ENCODE measurements at places on chromosomes 12 and 14.

GRCh38 chr12:75592086-75592485, 80.7 kb upstream of the KRR1 start:
- DNase-seq: no peak

DNA sequence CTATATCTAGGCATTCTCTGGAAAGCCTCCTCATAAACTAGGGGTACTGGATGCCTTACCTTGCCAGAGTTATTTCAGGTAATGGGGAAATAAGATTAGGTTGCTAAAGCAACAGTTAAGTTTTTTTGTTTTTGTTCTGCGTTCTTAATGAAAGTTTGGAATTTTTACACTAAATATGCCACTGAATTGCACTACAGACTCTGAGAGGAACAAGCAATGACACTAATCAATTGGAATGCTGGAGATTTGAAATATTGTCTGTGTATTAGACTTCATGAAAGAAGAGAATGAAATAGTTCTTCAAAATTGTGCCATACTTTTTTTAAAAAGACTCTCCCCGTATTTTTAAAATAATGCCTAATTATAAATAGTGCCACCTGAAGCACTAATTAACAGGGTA, 287.8 kb downstream of the NAV3 start:
- DNase-seq: no peak

DNA sequence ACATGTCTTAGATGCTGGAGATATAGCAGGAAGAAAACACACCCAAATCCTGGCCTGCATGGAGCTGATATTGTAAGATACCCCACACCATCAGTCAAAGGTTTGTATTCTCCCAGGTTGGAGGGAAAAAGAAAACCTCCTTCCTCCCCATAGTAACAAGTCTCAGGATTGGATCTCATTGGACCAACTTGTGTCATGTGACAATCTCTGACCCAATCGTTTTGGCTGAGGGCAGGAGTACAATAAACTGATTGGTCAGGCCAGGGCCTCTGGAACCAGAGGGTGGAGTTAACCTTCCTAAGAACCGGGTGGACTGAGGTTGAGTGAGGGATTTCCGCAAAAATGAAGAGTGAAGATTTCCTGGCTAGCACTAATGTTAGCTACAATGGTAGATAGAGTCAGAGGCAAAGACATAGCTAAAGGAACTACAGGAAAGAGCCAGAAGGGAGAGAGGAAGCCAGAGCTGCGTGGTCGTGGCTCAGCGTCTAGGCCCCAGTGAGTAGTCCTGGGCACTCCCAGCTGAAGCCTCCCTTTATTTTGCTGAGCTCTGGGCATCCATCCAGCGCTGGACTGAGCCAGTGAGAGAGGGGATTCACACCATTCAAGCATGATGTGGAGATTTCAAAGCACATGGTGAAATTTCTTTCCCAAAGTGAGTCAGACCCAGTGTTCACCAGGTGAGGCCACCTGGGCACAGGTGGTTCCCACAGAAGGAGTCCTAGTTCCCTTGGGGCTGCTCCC, 219.9 kb downstream of the AACS start:
- DNase-seq: no peak

- DNase-seq: no peak
These were observed 164.9 kb downstream of the NAV3 start for GRCh38 chr12:77995436-77996167.

- DNase-seq: no peak
These were observed 105.2 kb upstream of the SYT1 start for GRCh38 chr12:78759367-78759766.

GRCh38 chr12:19639781-19640415, 200.6 kb downstream of the AEBP2 start:
- DNase-seq: no peak

GRCh38 chr12:107163413-107163812, 70.1 kb upstream of the CRY1 start:
- DNase-seq: no peak

DNA sequence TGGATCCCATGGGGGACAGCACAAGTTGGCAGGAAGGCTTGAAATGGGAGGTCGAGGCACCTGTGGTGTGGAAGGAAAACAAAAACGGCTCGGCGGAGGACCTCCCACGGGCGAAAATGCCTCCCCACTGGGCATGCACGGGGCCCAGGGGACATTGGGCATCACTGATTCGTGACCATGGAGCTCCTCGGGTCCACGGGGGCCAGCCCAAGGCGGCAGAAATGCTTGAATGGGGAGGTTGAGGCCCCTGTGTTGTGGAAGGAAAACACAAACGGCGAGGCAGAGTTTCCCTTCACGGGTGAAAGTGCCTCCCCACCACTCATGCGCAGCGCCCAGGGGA, 376.0 kb downstream of the ALG10 start:
- DNase-seq: no peak

DNA sequence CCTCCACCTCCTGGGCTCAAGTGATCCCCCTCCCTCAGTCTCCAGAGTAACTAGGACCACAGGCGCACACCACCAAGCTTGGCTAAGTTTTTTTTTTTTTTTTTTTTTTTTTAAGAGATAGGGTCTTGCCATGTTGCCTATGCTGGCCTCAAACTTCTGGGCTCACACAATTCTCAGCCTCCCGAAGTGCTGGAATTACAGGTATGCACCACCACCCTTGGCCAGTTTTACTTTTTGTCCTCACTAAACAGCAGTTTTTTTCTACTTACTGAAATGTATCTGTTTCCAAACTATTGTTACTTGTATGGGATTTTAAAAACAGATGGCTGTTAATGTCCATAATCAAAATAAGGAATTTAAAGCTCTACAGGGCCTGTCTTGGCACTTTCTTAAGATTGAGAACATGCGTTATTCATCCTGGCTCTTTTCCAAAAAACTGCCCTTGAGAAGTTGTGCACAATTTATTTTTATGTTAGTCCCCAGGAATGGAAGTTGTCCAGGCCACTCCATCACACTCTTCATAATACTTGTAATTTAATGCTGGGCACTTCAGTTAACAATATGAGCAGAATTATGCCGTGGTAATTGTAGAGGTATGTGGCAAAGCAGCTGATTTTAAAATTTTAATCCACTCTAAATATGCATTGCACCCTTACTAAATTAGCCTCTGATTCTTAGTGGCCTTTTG, 51.9 kb upstream of the REP15 start:
- DNase-seq: no peak

- no peak for DNase-seq
These were observed 100.0 kb downstream of the DUSP6 start for GRCh38 chr12:89252284-89252683.

DNA sequence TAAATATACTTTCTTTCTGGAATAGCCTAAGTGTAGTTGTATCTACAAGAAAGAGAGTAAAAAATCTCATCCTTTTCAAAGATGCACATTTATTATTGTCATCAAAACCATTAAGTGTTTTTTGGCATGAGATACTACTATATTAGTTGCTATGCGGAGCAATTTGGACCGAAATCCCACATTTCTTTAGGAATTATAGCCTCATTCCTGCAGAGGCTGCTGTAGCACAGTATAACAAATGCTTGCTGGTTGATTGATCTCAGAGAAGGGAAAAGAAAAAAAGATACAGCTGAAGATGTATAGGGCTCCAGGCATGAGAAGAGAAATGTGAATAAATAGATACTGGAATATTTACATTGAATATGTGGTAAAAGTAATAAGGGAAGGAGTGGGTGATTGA, 36.0 kb downstream of the RHOJ start:
- no peak for DNase-seq

GRCh38 chr12:100447381-100447780, 26.3 kb upstream of the NR1H4 start:
- DNase-seq: no peak

- no peak for DNase-seq
These were observed 707.8 kb downstream of the FLRT2 start for GRCh38 chr14:86237733-86238132.

- DNase-seq: no peak
These were observed 12.8 kb upstream of the RILPL1 start for GRCh38 chr12:123546281-123546680.

DNA sequence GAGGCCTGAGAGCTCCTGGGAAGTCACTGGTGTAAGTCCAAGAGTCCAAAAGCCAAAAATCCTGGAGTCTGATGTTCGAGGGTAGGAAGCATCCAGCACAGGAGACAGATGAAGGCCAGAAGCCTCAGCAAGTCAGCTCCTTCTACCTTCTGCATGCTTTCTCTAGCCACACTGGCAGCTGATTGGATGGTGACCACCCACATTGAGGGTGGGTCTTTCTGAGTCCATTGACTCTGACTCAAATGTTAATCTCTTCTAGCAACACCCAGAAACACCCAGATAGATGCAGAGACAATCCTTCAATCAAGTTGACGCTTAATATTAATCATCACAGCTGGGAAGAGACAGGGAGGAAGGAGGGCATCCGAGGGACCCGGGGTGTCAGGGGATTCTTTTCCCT, 305.8 kb downstream of the AACS start:
- no peak for DNase-seq

- DNase-seq: no peak
These were observed 31.5 kb upstream of the GTF2A1 start for GRCh38 chr14:81252278-81252677.

- DNase-seq: no peak
These were observed 39.3 kb downstream of the LRTM2 start for GRCh38 chr12:1859643-1860042.

DNA sequence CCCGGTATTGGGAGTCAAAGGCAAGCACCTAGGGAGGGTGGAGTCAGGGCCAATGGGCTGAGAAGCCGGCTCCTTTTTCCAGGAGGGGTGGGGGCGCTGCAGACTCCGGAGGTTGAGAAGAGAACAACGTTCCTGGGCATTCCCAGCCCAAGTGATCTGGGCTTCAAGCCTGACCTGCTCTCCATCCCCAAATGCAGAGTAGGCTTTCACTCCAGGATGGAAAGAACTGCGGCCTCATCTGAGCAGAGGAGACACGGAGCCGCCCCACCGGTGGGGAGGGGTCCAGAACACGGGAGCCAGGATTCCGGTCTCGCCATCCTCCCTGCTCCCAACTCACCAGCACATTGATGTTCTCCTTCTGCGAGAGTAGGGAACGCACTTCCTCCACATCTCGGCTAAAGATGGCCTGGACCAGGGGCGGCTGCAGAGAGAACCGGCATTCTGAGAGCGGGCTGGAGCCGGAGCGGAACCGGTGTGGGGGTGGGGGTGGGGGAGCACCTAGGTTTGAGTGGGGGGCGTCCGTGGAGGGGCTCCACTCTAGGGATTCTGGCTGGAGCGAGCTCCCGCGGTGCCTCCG, 605 bp downstream of the ANKRD52 start:
- DNase-seq: no peak

DNA sequence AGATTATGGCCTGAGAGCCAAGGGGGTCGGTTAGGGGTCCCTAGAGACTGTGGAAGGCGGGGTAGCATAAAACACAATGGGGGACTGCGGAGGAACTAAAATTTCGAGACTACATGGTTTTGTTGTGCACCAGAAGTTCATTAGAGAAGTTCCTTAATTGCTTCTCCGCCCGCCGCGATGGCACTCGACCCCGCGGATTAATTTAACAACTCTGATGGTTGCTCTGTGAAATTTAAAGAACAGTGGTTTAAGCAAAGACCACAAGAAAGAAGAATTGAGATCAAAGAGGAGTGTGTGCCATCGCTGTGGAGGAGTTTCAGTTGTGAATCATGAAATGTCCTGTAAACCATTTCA, 1.4 kb upstream of the CCDC88C start:
- DNase-seq: no peak

DNA sequence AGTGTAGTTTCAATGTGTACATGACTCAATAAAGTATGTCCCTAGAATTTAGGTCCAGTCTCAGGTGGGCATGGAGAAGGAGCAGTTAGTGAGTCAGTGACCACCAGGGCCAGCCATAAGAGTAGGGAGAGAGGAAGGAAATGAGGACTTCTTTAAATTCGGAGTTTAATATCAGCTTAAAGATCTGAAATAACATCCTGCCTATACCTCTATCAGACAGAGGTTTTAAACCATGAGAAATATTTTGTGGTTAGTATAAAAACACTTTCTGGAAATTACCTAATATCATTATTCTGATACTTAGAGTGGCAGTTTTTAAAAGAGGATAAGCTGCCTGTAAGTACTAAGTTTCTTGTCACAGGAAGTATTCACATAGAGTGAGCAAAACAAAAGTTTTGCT, 61.7 kb upstream of the ST8SIA1 start:
- no peak for DNase-seq

GRCh38 chr12:89211456-89211855, 140.8 kb downstream of the DUSP6 start:
- DNase-seq: no peak

GRCh38 chr14:103279142-103280025, 54.7 kb upstream of the EIF5 start:
- DNase-seq: no peak

- DNase-seq: no peak
These were observed 3.1 kb downstream of the VDR start for GRCh38 chr12:47901718-47902093.

DNA sequence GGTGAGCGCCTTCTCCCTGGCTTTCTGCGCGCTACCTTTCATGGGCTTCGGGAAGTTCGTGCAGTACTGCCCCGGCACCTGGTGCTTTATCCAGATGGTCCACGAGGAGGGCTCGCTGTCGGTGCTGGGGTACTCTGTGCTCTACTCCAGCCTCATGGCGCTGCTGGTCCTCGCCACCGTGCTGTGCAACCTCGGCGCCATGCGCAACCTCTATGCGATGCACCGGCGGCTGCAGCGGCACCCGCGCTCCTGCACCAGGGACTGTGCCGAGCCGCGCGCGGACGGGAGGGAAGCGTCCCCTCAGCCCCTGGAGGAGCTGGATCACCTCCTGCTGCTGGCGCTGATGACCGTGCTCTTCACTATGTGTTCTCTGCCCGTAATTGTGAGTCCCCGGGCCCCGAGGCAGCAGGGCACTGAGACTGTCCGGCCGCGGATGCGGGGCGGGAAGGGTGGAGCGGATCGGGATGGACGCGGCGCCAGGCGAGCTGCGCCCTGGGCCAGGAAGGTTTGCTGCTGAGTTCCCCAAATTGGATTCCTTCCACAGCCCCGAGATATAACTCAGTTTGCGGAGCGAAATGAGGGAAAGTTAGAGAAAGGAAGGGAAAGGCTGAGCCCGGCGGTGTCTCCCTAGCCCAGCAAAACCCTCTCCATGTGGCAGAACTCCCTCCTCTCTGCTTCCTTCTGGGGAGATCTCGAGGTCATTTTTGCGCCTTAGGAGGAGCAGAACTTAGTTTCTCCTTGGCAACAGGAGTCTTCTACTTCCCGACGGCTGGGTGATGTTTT, 972 bp downstream of the PTGDR start:
- no peak for DNase-seq

GRCh38 chr12:74539765-74540526, 2.3 kb downstream of the ATXN7L3B start:
- DNase-seq: no peak

DNA sequence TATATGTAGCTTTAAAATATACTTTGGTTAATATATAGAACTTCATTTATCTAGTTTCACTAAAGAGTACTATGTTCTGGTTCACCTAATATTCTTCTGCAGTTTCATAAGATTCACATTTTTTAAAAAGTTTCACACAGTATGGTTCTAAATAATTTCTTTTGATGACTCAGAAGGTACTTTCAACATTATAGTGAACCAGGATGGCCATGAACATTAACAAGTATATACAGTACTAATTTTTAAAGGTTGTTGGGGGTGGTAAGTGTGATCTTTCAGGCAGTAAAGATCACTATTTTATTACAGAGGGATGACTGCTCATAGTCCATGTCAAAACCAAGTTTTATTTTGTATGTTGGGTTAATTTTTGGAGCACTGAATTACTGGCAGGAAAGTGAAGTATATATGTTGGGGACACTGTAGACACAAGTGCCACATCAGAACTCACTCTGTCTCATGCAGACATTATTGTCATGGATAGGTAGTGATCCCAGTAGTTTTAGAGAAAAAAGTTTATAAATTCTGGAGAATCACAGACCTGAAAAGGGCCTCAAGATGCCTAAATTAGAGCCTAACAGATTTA, 60.0 kb downstream of the DCAF5 start:
- DNase-seq: no peak

GRCh38 chr12:95516757-95517156, 34.5 kb downstream of the USP44 start:
- DNase-seq: no peak
